Liver (tissue), 10 donors: ENCODE measurements at places on chromosomes 12 and 14.

- no peak for DNase-seq
These were observed 100.8 kb downstream of the TAOK3 start for GRCh38 chr12:118271770-118272417.

GRCh38 chr12:122276242-122276641, 9.9 kb upstream of the VPS33A start:
- DNase-seq = no peak

GRCh38 chr14:101843665-101844064, 82.2 kb downstream of the PPP2R5C start:
- DNase-seq = no peak

DNA sequence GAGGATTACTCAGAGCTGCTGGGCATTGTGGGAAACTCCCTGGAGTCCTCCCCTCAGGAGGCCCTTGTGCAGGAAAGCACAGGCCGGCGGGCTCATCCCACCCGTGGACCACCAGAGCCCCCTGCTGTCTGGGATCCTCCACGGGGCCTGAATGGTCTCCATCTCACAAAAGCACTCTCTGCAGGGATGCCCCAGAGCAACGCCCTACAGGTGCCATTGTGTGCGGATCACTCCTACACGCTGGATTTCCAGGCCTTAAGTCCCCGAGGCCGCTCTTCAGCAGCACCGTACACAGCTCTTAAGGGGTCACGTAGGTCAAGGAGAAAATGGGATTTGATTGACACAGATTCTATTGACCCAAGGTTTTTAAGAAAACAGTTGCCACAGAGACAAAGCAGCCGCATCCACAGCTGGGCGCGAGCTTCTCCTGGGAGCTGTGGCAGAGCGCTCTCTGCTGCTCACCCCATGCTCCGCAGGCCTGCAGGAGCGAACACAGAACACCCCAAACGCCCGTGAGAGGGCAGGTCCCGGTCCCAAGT, 36.7 kb upstream of the RIMBP2 start:
- DNase-seq = no peak

- no peak for DNase-seq
These were observed 1.3 kb downstream of the TMEM233 start for GRCh38 chr12:119594772-119595445.

- DNase-seq = no peak
These were observed 11.6 kb downstream of the CAPZA3 start for GRCh38 chr12:18749386-18749957.
